ENCODE measurements at places on chromosomes 2 and 18.

DNA sequence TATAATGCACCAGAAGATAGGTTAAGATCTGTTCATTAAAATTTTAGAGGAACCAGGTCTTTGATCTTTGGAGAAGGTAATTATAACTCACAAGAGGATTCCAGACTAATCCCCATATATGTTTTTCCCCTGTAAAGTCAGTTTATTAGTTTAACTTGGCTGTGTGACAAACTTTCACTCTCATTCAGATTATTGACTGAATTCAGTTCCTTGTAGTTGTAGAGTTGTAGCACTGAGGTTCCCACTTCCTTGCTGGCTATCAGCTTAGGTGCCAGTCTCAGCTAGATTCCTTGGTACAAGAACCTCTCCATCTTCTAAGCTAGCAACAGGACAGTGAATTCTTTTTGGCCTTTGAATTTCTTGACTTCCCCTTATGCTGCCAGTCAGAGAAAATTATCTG, 19.1 kb downstream of the REG1A start:
- no peak for DNase-seq

GRCh38 chr18:63290821-63291200, 28.8 kb downstream of the BCL2 start:
- no peak for DNase-seq

DNA sequence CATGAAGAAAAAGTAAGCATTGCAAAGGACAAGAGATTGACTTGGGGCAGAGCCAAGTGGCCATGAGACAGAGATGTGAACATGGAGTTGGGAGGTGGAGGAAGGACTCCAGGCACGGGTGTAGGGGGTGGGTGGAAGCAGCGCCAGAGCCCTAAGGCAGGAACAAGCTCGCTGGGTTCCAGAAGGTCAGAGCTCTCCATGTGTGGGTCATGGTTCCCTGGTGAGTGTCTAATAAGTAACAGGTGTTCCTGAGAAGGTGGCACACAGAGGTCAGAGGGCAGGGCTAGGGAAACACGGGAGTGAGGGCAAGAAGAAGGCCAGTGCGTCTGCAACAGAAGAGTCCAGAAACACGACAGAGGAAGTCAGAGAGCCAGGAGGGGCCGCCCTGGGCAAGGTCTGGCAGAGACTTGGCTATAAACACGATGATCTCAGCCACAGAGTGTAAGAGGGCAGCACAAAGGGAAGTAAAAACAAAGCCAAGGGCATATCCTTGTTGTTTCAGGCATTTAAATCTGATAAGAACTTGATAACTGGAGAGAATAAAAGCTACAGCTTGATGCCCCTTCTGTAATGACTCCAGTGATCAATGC, 260.8 kb downstream of the TGIF1 start:
- peak; percentile 55 for DNase-seq

DNA sequence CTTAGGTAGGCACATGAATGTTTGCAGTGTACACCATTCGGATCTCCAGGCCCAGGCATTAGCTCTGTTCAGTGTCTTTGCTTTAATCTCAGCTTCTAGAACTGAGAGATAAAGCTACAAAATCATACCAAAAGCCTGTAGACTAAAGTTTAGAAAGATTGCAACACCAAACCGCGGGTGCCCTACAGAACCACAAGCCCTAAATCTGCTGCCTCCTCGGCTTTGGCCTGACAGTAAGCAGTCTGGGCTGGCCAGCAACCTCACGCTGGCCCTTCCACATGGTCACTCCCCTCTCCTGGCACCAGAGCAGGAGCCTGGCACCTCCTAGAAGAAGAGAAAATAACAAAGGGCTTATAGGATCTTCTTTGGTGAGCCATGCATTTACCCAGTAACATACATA, 8.9 kb upstream of the OSR1 start:
- DNase-seq: no peak

- no peak for DNase-seq
Measured at GRCh38 chr18:62967089-62967488, 251.7 kb downstream of the PHLPP1 start.

- peak; percentile 97 for DNase-seq
Measured at GRCh38 chr2:223465793-223466192, 136.4 kb downstream of the SCG2 start.
